Psoas muscle (tissue), 8 donors: ENCODE measurements at places on chromosomes 12 and 14.
A peak's percentile ranks its signal among the peaks of the same experiment; 100 is the strongest.

DNA sequence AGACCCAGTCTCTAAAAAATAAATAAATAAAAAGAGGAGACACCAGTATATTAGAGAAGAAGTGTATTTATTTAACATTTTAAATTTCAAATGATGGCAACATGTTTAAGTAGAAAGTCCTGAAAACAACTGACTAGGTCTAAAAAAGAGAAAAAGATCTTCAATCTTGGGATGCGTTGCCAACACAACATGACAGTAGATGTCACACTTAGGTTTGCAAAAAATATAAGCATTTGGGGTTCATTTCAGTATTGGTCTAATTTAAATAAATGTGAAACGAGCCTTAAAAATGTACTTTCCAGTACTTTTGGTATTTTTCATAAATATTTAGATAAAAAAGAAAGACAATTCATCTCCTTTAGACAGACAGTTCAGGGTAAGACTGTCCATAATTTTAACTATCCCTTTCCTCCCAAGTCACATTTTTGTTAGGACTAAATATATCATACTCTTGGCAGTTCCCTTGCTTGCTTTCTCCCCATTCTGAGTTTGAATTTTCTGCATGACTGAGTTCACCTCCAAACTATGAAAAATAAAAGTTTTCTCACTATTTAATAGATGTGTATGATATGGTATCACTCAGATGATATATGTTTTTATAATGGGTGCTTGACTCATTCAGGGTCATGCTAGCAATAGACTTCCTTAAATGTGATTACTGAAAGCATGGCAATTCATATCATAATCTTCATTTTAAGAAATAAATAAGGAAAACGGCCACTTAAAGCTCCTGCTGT, 4.3 kb downstream of the C14orf93 start:
- peak overlapping the region; percentile 86 for H3K4me3 ChIP-seq
- H3K36me3 ChIP-seq, result no peaks in the 10 kb centered on the region
- H3K27me3 ChIP-seq, result no peaks in the 10 kb centered on the region
- peak overlapping the region; percentile 96 for H3K27ac ChIP-seq
- DNase-seq, result no peak

DNA sequence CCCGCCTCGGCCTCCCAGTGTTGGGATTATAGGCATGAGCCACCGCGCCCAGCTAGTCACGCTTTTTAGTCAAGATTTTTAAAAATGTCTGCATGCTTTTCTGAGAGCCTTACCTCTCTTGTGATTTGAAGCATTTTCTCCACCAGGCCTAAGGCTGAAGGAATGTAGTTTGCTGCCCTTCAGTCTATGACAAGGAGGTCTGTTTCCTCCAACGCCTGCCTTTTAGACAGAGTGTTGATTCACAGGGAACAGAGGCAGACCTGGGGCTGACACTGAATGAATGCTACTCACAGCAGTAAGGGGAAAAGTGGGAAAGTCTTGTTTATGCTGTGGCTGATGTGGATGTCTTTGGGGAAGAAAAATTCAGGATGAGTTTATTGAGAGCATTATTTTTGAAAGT, 27.2 kb upstream of the MDM2 start:
- H3K4me3 ChIP-seq, result no peak overlapping the region
- DNase-seq, result no peak
- H3K4me1 ChIP-seq, result no peaks in the 10 kb centered on the region
- no peaks in the 10 kb centered on the region for H3K36me3 ChIP-seq
- H3K27me3 ChIP-seq, result no peaks in the 10 kb centered on the region

DNA sequence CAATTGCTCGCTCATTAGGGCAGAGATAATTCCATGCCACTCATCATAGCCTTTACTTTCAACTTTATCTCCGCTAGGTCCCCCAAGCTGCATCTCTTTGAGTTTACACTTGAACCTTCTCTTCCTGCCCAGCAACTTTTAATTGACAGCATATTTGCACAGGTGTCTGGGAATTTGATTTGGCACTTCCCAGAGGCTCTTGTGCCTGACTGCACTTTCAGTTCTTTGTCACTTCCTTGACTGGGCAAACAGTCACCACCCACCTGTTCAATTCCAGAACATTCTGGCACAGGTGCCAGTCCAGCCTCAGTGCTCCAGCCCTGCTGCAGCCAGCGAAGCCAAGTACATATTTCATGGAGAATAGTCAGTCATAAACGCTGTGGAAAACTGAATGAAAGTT, 110.1 kb upstream of the LRIG3 start:
- no peaks in the 10 kb centered on the region for H3K27me3 ChIP-seq
- H3K27ac ChIP-seq, result no peak overlapping the region
- H3K4me3 ChIP-seq, result no peak overlapping the region
- DNase-seq, result no peak

DNA sequence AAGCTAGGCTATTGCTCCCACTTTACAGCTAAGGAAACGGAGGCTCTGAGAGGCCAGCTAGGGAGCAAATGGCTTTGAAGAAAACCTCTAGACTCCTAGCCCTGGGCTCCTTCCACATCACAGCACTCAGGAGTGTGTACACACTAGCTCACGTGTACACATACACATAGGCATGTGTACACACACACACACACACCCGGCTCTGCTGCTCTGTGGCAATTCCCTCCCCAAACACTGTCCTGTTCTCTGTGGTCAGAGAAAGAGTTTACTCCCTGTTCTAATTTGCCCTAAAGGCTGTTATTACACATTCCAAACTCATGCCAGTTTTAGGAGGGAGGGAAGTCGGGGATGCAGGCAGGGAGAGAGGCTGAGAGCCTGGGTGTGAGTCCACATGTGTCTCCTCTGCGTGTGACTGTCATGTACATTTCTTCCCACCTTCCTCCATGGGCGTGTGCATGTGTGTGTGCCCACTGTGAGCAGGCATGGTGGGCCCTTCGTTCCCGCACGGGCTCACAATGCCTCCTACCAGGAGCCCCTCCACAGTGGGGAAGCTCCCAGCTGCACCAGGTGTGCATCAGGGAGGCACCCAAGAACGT, 14.2 kb downstream of the TRPV4 start:
- no peak overlapping the region for H3K4me3 ChIP-seq
- no peak for DNase-seq
- H3K27me3 ChIP-seq, result no peaks in the 10 kb centered on the region
- no peaks in the 10 kb centered on the region for H3K36me3 ChIP-seq
- H3K4me1 ChIP-seq, result no peaks in the 10 kb centered on the region

DNA sequence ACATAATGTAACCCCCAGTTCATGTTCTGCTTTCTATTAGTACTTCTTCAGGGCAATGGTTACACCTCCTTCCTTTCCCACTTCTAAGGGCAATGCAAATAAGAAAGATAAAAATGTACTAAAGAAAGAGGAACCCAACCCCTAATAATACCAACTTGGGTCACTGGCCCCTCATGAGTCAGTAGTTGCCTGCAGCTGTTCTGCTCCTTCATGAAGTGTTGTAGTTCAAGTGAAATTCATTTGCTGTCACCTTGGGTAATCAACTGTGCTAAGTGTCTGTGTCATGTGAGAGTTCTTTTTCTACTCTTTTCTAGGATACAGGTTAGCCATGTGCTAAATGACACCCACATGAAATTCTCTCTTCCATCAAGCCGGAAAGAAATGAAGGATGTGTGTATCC, 91.8 kb downstream of the PLXNC1 start:
- no peak for DNase-seq
- peaks cover 6% of the 10 kb centered on the region for H3K4me1 ChIP-seq
- H3K36me3 ChIP-seq, result no peaks in the 10 kb centered on the region
- no peak overlapping the region for H3K4me3 ChIP-seq
- no peak overlapping the region for H3K27ac ChIP-seq

GRCh38 chr14:74142523-74142922, 57.8 kb downstream of the LIN52 start:
- H3K4me3 ChIP-seq, result no peak overlapping the region
- no peak overlapping the region for H3K27ac ChIP-seq
- DNase-seq, result no peak
- H3K4me1 ChIP-seq, result peaks cover 31% of the 10 kb centered on the region
- no peaks in the 10 kb centered on the region for H3K27me3 ChIP-seq
- H3K36me3 ChIP-seq, result no peaks in the 10 kb centered on the region

- H3K4me1 ChIP-seq, result peaks cover 15% of the 10 kb centered on the region
- no peak overlapping the region for H3K4me3 ChIP-seq
- DNase-seq, result no peak
- peak overlapping the region; percentile 76 for H3K27ac ChIP-seq
- H3K36me3 ChIP-seq, result no peaks in the 10 kb centered on the region
These were observed 45.1 kb downstream of the FLRT2 start for GRCh38 chr14:85574853-85575616.

- no peaks in the 10 kb centered on the region for H3K36me3 ChIP-seq
- peaks cover 21% of the 10 kb centered on the region for H3K27me3 ChIP-seq
- H3K27ac ChIP-seq, result no peak overlapping the region
- DNase-seq, result no peak
- no peaks in the 10 kb centered on the region for H3K4me1 ChIP-seq
These were observed 34.7 kb downstream of the BCL11B start for GRCh38 chr14:99237288-99237687.

GRCh38 chr14:22929961-22930364, 787 bp upstream of the PRMT5 start:
- peak overlapping the region; percentile 90 for H3K4me3 ChIP-seq
- H3K27ac ChIP-seq, result peak overlapping the region; percentile 88
- no peak for DNase-seq

DNA sequence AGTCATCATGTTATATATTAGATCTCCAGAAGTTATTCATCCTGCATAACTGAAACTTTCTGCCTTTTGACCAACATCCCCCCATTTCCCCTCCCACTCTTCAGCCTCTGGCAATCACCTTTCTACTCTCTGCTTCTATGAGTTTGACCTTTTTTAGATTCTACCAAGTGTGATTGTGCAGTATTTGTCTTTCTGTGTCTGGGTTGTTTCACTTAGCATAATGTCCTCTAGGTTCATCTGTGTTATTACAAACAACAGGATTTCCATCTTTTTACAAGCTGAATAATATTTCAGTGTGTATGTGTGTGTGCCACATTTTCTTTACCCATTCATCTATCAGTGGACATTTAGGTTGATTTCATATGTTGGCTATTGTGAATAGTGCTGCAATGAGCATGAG, 11.2 kb upstream of the WSCD2 start:
- H3K4me3 ChIP-seq, result no peak overlapping the region
- DNase-seq, result no peak
- no peaks in the 10 kb centered on the region for H3K36me3 ChIP-seq
- H3K27me3 ChIP-seq, result peaks cover 2% of the 10 kb centered on the region
- H3K4me1 ChIP-seq, result no peaks in the 10 kb centered on the region
- H3K27ac ChIP-seq, result no peak overlapping the region

DNA sequence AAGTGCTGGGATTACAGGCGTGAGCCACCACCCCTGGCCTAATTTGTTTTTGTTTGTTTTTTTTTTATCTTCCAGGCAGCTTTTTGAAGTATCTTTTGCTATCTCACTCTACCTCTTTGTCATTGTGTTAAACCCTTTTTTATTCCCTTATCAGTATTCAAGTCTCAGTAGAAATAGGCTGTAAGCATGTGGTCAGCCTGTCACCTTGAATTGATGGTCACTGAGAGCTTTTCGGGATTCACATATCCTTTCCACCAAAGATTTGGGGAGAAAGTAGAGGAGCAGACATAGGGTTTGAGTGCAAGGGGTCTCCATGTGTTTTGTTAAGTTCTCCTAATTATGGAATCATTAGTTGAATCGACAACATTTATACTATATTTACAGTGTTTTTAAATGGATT, 36.4 kb downstream of the TMPO start:
- no peaks in the 10 kb centered on the region for H3K27me3 ChIP-seq
- H3K27ac ChIP-seq, result no peak overlapping the region
- H3K36me3 ChIP-seq, result no peaks in the 10 kb centered on the region
- no peak for DNase-seq
- no peaks in the 10 kb centered on the region for H3K4me1 ChIP-seq
